NCI-H345 (cell line): ENCODE measurements at places on chromosomes 5 and 9.
A peak's percentile ranks its signal among the peaks of the same experiment; 100 is the strongest.

- DNase-seq, result no peak
Observed at GRCh38 chr9:127809540-127810377, 7.1 kb downstream of the FPGS start.

GRCh38 chr5:73205305-73205704 lies 32.3 kb downstream of the TMEM174 start:
- DNase-seq, result peak; percentile 96

DNA sequence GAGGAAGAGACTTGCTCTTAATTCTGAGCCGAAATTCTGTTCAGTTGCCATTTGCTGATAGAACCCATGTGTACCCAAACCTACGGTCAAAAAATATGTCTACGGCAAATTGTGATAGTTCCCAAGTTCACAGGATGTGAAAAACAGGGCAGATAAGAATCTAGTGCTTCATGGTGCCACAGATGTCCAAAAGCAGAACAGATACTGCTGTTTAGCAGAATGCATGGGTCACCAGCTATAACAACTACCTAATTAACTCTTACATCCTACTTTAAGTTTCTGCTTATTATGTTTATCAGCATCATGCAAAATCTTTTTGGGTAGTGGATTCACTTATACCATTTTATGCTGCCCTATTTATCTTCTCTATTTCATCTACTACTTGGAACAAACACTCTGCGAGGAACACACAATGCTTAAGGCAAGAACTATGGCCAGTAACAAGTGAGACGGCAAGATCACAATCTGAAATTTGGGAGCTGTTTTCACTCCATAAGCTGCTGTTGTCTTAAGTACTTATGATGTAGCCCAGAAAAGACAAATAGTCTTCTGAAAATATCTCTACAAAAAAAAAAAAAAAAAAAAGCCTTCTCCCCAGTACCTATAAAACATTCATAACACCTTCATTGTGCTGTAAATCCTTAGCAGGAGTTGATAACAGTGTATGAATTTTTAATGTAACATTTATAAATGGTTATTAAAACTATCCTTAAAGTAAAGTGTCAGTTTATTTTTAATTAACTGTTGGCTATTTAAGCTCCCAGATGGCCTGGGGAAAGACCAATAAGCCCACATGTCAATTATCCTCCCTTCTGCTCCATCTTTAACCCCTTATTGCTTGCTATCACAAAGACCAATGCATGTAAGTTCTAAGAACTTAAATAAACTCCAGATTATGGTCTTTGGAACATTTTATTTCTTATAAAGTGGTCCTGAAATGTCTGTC lies 232.3 kb downstream of the TLR4 start:
- DNase-seq, result no peak

GRCh38 chr9:97367729-97368128 lies 44.2 kb upstream of the TDRD7 start:
- DNase-seq, result no peak

DNA sequence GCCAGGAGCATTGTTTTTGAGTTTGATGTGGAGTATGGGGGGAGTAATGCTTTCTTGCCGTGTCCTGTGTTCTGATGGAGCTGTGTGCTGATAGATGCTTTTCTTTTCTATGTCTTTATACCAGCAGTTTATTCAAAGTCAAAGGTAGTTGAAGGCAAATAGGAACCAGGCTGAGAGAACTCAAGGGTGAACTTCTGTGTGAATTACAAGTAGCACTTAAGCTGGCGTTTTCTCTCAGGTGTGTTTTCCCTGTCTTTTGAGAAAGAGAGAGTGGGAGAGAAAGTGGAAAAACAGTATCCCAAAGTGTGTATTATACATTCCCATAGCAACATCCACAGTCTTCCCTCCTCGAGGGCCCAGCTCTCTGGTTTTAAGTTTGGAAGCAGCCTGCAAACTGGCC lies 1.5 kb downstream of the TNFAIP8 start:
- no peak for DNase-seq

GRCh38 chr9:125701351-125701750 lies 5.7 kb downstream of the MAPKAP1 start:
- no peak for DNase-seq

- no peak for DNase-seq
Observed at GRCh38 chr9:28616310-28616709, 1043.0 kb upstream of the C9orf72 start.
